ENCODE measurements at places on chromosomes 12 and 14.

- DNase-seq = no peak
These were observed 102.0 kb upstream of the FUT8 start for GRCh38 chr14:65310568-65310967.

- DNase-seq = no peak
These were observed 5.5 kb downstream of the LRP10 start for GRCh38 chr14:22877000-22877501.

GRCh38 chr14:96599076-96599475 is 96.9 kb downstream of the PAPOLA start:
- DNase-seq = no peak

GRCh38 chr14:95303552-95303951 is 16.2 kb downstream of the CLMN start:
- no peak for DNase-seq

DNA sequence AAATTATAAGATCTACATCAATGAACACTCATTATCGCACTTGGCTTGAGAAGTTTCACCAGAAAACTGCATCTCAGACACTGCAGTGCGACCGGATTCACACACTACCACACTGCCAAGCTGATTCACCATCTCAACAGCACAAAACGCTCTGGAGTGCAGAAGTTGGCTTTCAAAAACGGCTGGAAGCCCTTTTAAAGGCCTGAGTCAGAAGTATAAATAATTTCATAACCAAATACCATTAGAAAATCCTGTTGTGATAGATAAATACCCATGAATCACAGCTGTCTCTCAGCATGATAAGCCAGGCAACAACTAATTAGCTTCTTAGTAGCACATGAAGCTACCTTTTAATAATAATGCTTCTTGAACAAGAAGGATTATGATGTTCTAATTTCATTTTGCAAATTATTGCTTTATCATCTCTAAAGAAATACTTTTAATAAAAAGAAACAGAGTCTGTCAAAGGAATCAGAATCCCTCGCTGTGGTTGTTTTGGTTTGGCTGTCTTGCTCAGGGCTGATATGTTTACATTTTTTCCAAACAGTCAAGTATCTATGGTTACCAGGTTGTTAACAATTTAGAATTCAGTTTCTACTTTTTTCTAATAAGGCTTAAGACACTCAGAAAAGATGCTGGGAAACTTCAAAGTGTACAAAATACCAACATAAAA is 51.2 kb downstream of the SLC2A13 start:
- DNase-seq = no peak

DNA sequence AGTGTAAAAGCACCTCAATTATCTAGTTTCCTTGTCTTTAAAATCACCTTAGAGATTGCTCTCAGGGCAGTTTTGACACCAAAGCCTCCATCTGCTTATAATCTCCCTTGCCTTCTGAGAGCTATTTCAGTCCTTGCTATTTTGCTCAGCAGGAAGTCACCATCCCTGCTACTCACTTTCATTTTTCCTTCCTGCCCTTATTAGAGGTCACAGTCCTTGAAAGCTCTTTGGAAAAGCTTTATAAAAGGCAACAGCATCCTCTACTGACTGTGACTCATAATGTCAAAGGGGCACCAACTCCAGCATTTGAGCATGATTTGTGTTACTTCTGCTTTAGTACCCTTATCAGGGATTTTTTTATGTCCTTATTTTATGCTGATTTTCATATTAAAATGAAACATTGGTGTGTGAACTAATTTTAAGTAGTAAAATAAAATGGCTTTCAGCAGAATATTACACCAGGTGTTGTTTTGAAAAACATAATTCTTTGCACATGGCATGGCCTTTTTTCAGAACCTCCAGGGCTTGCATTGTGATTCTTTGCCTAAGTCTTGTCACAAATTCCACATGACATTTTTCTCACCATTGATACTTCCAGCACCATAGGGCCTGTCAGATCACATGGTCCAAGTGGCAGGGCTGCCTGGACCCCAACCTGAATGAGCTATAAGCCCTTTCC is 213.0 kb downstream of the ADAMTS20 start:
- DNase-seq = no peak

Measured in activated naive CD8-positive, alpha-beta T cell treated with anti-CD3 and anti-CD28 coated beads, Interleukin-2, amount 50 U/mL, for 16 hours (primary cell).